ENCODE measurements at places on chromosomes 5 and 9.

DNA sequence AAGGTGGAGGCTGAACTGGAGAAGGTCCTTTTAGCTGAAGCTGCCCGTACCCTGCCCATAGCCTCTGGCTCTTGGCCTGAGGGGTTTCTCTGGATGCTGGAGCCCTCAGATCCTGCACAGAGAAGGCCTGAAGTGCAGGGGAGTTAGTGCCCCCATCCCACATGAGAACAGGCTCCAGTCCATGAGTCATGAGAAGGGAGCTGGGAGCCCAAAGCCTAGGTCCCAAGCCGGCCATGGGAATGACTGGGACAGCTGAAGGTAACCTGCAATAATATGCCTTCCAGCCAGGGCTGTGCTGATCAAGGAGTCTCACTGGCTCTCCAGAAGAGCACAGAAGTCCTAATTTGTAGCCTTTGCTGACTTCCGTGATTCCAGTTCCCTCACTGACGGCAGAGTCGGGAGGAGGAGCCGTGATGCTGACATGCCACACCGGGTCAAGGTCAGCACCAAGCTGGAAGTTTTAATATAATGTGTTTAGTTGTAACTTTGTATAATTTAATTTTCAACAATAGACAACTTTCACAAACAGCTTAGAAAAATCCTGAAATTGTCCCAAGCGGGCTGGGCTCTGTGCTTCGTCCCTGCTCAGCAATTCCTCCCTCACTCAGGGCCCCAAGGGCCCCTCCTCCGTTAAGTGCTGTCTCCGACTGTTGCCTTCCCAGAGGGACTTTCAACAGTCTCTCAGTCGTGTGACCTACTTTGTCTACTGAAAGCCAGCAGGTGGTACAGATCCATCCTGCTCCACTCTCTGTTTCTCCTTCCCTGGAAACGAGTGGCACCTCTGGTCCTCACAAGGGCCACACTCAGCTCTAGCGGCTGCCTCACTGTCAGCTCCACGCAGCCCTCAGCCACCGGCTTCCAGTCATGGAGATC lies 387.8 kb downstream of the GADD45G start:
- DNase-seq = no peak

GRCh38 chr9:136111910-136112309 lies 6.8 kb downstream of the TMEM250 start:
- no peak for DNase-seq

DNA sequence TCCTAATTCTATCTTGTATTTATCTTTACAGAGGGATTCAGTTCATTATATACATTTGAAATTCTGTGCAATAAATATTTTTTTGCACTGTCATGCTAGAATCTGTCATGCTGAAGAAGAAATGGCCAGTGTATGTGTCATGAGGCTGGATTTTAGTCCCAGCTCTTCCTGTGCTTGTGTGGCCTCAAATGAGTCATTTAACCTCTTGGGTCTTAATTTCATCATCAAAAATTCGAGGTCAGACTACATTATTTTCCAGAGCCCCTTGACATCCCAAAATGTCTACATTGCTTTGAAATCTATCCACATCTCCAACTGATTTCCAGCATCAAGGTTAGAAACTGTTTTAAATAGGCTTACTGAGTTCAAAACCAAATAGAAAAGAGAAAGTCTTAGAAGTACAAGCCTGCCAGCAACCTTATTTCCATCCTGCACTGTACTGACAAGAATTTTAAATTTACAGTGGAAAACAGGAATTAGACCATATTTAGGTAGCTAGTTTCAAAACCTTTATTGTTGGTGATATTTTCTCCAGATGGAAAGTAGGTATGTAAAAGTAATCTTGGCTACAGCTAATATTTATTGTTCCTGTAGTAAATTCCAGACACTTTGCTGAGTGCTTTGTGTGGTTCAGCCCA lies 96.7 kb upstream of the MAMDC2 start:
- no peak for DNase-seq

GRCh38 chr5:33153831-33154230 lies 286.9 kb upstream of the TARS1 start:
- no peak for DNase-seq

Measured in thymus (tissue), 14 donors.